ENCODE measurements at places on chromosomes 16 and 17. TPM values are rescaled to one million over a fixed set of nuclear protein-coding genes. Genes with fewer than 3 reads are reported as not detected.

DNA sequence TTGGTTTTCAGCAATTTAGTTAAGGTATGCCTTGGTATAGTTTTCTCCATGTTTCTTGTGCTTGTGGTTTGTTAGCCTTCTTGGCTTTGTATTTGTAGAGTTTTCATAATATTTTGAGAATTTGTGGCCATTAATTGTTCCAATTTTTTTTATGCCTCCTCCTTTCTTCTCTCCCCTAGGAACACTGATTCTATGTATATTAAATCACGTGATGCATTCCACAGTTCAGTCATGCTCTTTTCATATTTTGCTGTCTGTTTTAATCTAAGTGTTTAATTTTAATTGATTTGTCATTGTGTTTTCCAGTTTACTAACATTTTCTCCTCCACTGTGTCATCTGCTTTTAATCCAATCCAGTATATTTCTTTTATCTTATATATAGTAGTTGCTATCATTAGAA, 263.6 kb downstream of the SHISA9 start:
- DNase-seq = no peak

DNA sequence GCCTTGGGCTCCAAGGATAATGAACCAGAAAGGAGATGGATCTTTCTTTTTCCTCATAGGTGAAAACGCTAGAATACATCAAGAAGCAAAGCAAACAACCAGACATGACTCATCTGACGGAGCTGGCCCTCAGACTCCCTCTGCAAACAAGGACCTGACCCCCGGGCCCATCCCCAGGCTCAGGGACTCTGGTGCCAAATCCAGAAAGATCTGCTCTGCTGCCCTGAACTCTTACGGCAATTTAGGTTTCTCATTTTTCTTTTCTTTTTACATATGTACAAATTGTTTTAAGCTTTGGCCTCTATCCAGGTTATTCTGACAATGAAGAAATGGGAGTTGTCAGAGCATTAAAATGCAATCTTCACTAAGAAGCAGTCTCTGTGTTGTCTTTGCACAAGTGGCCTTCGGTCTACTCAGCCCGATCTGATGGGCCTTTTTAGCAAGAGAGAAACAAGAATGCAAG, 17.7 kb downstream of the KNOP1 start:
- DNase-seq = no peak

DNA sequence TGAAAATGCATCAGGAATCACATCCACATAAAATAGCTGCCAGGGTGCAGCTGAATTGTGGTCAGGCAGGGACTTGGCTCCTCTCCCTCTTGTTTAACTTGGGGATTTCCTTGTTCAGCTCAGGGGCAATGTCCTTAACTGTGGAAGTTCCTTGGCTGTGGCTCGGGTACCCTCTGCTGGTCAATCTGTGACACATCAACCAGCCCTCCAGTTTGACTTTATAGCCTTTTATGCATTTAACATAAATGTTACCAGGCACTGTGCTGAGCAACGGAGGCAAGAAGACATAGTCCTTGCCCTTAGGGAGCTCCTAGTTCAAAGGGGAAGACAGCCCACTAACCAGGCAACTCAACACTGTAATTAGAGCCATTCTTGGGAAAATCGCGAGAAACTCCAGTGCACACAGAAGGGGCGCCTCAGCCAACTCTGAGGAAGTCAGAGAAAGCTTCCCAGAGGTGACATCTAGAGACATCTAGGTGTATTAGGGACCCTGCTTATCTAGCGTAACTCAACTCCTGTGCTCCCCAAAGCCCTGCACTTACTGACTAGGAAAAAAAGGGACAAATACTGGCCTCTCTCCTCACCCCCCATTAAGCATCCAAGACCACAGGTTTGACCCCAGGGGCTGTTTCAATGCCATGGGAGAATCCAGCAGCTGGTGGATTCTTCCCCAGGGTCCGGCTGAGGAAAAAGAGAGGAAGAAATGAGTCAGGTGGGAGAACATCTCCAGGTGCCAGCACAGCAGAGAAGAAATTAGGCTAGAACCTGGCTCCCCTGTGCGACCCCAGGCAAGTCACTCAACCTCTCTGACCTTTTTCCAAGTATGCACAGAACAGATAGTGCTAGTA, 17.3 kb upstream of the EEF2K start:
- DNase-seq = peak; percentile 73

- DNase-seq = no peak
Measured at GRCh38 chr17:55518510-55518909, 7.3 kb upstream of the SMIM36 start.

GRCh38 chr17:62737513-62737912, 70.6 kb downstream of the MARCHF10 start:
- no peak for DNase-seq

GRCh38 chr17:19656851-19657581, 8.5 kb downstream of the ALDH3A2 start:
- DNase-seq = no peak

GRCh38 chr16:65222536-65222935, 100.7 kb upstream of the CDH11 start:
- no peak for DNase-seq

DNA sequence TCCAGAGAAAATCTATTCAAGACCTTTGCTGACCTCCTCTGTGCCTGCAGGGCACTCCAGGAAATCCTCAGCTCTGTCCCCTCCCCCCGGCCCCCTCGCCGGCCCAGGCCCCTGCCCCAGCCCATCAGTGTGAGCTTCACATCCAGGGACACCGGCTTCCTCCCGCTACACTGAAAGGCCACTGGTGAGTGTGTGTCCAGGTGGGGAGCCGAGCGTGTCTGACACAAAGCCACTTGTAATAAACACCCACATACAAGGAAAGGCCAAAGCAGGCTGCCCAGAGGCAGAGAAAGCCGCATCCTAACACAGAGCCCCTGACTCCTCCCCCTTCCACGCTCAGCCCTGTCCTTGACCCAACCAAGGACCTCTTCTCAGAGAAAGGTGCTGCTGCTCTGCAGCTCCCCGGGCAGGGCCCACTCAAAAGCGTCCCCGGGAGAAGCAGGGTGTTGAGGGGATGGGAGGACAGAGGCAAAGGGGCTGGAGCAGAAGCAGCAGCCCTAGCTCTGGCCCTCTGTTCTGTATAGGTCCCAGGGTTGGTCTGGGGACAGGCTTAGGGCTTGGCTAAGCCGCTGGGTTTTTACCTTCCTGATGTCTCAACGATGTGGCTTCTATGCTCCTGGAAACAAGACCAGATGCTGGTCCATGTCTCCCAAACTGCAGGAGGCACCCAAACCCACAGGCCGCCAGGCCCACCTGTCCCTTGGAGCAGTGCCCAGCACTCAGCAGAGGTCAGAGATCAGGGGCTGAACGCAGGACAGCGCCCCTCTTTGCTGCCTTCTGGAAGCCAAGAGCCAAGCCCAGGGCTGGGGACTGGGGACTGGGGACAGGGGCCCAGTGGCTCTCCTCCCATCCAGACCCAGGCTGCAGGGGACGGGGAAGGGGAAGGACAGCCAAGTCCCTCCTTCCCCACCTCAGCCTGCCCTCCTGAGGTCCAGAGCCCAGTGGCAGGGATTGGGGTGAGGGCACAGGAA, 15.3 kb downstream of the MNT start:
- DNase-seq = peak; percentile 51

GRCh38 chr17:80614332-80615047, 69.9 kb downstream of the RPTOR start:
- DNase-seq = no peak

Gene SLC39A11
- 23.5 TPM for polyA plus RNA-seq

Gene CD300E
- polyA plus RNA-seq = not detected

All from SK-N-SH (cell line).